H1 (cell line): ENCODE measurements at places on chromosomes 16 and 17.

- DNase-seq: no peak
Measured at GRCh38 chr16:4675864-4676786, 17.2 kb upstream of the NUDT16L1 start.

- DNase-seq: peak; percentile 15
Measured at GRCh38 chr17:48307814-48308411, 122.1 kb downstream of the SKAP1 start.

GRCh38 chr17:44001461-44001920, 2.9 kb upstream of the NAGS start:
- DNase-seq: no peak

GRCh38 chr16:85947230-85948137, 48.5 kb downstream of the IRF8 start:
- no peak for DNase-seq

- no peak for DNase-seq
Measured at GRCh38 chr17:63376949-63377348, 69.2 kb downstream of the CYB561 start.

GRCh38 chr16:89292443-89293078, 75.1 kb downstream of the ZNF778 start:
- no peak for DNase-seq

- no peak for DNase-seq
Measured at GRCh38 chr17:74904687-74905409, 11.4 kb upstream of the FADS6 start.

- peak; percentile 24 for DNase-seq
Measured at GRCh38 chr16:50816901-50817555, 75.1 kb downstream of the CYLD start.

DNA sequence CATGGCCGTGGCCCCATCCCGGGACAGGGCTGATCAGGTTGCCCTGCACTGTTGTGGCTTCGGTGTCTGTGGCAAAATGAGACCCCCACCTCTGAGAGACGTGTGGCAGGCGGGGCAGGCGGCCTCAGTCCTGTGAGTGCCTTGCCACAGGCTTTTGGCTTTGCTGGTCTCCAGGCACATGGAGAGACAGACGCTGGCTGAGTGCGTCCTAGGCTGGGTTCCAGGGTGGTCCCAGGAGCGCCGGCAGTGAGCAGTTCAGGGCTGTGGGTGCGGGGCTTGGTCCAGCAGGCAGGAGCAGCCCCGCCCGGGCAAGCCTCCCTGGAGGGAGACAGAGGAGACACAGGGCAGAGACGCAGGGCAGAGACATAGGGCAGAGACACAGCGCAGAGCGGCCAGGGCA, 29.2 kb downstream of the SOX8 start:
- DNase-seq: no peak

- DNase-seq: no peak
Measured at GRCh38 chr17:17179371-17179827, 26.7 kb downstream of the PLD6 start.

DNA sequence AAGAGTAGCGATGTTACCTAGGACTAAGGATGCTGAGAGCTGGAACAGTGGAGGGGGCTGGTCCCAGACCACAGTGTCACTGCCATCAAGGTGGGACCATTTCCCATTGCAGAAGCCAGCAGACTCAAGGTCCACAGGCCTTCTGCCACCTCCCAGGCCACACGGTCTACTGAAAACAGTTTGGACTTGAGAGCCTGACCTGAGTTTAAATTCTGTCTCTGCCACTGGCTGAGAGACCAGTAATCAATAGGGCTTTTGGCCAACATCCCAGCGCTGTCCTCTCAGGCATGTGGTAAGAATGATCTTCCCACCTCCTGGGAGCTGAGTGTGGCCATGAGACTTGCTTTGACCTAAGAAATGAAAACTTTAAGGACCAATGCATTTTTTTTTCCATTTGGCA, 331.4 kb upstream of the CDH5 start:
- DNase-seq: no peak

- no peak for DNase-seq
Measured at GRCh38 chr16:84924331-84925091, 86.8 kb downstream of the ZDHHC7 start.

DNA sequence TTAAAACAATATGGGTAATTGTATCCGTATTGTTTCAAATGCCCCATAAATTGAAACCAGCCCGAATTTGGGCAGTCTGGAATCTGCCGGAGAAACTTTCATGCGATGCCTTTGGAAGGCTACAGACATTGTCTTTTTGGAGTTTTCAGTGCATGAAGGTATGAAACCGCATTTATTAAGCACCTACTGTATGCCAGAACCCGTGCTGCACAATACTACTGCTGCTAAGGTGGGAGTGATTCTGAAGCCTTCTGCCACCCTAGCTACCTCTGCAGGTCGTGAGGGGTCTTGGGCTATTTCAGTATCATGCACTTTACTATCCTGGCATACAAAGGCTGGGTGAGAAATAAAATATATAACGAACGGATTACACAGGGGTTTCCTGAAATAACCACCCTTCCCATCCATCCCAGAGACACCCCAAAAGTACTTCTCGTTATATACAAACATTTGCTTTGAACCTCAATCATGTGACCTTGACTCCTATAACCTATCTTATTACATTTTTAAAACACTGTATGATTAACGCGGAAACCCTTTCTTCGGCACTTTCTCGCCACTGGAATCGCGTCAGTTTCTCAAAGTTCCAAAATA, 1.0 kb upstream of the MSI2 start:
- no peak for DNase-seq

DNA sequence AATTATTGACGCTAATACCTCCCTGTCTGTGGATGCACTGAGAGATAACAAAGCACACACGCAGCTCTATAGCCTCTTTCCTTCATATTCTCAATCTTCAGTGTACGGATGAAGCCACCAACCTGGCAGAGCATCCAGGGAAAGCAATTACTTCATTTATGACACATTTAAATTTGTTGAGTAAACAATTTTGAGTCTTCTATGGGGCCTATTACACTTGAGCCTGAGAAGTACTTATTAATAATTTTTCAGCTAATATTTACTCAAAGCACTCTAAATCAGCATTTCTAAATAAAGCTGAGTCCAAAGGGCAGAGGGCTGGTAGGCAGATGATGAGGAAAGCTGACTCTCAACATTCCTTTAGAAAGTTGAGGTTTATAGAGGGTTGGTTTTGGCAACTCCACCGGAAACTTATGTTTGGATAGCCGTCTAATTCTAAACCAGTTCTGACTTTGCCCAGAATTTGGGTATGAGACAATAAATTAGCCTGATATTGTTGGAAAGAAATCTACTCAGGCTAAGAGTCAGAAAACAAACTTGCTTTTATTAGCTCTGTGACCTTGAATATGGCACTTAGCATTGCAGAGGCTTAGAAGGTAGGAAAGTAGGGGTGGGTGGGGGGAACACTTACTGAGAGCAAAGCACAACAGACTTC, 643.5 kb downstream of the CDH11 start:
- no peak for DNase-seq

GRCh38 chr17:53894591-53894990, 71.9 kb downstream of the KIF2B start:
- no peak for DNase-seq

DNA sequence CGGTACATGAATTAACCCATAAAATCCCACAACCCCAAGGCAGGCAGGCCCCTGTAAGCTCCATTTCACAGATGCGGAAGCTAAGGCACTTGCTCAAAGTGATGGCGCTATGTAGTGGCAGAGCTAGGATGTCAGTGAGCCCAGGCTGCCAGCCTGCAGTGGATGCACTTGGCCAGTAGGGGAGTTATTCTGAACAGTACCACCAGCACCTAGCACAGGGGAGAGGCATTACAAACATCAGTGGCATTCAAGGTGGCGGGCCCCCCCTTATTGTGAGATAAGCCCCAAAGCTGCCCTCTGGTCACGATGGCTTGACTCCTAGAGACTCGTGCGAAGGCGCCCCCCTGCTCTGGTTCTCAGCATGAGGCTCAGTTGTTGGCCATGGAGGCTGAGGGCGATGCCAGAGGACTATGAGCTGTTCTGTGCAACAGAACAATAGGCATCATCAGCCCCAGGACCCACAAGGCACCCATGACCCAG, 33.8 kb downstream of the GTF3C1 start:
- DNase-seq: peak; percentile 79

DNA sequence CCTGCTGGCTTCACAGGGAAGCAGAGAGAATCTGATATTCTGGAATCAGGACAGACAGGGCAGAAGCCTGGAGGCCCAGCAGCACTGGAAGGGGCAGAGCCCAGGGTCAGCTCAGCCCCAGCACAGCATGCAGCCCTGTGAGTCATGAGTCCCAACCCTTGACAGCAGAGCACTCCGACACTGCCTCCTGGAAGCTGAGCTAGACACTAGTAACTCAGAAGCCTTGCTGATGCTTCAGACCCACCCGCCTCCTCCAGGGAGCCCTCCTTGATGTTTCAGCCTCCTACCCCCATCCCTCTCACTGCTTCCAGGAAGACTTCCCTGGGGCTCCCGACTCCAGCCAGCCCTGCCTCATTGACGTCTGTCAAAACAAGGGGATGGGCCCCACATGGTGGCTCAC, 6.9 kb downstream of the CAMKK1 start:
- DNase-seq: no peak

DNA sequence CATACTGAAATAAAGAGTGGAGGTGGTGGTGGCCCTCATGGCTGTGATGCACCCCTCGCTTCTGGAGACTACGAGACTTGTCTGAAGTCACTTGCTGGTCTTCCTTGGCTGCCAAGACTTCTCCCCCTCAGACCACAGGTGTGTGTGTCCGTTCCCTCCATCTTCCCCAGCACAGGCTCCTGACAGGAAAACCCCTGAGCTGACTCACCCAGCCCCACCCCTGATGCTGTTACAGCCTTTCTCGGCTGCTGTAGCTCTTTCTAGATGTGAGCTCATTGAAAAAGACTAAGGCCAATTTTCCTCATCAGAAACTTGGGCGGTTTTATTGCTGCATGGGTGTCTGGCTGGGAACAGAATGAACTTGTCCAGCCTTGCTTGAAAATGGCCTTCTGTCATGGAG, 296.9 kb downstream of the TMEM114 start:
- DNase-seq: no peak

GRCh38 chr17:49456183-49456965, 38.7 kb upstream of the NGFR start:
- no peak for DNase-seq

GRCh38 chr16:88526008-88526905, 43.9 kb upstream of the ZC3H18 start:
- DNase-seq: no peak

DNA sequence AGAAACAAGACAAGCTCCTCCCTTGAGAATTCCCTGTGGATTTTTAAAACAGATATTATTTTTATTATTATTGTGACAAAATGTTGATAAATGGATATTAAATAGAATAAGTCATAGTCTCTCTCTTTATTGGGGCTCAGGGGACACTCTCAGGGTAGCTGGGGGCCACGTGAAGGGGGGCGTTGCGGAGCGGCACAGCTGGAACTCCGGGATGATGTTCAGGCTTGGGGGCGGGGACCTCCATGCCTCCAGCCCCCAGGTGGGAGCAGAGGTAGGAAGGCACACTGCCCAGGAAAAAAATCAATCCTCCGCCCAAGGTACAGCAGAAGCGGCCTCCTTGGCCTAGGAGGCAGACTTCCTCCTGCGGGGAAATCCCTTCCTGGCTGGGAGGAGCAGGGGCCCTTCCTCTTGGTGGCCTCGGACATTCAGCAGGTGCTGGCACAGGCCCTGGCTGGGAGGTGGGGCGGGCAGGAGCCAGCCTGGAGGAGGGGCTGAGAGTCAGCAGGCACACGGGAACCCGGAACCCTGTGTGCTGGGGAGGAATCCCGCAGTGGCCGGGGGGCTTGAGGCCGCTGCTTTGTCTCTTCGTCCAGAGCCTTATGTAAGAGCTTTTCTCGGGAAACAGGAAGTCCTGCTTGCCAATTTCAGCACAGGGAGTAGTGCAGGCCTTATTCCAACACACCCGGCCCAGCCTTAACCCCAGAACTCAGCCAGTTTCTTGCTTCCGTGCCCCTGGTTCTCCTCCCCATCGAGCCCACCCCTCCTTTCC, 591 bp upstream of the TNFSF13 start:
- DNase-seq: peak; percentile 81

DNA sequence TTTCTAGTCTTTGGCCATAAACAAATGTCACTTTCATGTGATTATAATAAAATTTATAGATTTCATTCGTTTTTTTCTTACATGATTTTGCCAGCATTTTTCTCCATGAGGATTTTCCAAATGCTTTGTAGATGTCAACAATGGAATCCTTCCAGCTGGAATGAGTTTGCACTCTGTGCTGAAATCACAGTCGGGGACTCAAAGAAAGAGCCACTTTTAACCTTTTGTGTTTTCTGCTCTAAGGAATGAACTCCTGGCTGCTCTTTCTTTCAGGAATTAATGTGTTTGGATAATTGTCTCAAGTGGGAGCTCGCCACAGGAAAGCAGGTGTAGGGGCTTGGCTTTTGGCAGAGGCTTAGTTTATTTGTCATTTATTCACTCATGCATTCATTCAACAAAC, 372.3 kb upstream of the SALL1 start:
- no peak for DNase-seq

DNA sequence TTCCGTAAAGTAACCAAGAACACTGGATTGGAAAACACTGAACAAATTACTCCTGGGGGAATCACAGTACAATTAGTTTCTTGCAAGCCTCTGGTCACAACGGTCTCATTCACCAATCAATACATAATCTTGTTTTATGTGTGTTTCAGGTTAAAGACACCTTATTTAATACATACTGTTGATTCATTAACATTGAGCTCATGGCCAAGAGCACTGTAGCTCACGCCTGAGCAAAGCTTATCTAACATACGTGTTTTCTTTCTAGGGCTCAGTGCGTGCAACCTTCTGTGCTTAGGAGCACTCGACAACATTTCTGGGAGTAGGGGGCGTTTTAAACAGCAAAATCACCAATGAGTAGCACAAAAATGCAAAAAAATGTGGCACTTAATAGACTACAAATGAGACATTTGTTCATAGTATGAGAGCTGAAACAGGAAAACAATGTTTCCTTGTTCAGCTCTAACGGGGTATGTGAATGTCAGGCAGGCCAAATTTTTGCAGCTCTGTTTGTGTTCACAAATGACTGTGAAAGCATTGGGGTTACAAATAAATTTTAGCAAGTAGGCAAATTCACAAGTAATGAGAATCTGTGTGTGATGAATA, 206.2 kb downstream of the CNTNAP4 start:
- no peak for DNase-seq

DNA sequence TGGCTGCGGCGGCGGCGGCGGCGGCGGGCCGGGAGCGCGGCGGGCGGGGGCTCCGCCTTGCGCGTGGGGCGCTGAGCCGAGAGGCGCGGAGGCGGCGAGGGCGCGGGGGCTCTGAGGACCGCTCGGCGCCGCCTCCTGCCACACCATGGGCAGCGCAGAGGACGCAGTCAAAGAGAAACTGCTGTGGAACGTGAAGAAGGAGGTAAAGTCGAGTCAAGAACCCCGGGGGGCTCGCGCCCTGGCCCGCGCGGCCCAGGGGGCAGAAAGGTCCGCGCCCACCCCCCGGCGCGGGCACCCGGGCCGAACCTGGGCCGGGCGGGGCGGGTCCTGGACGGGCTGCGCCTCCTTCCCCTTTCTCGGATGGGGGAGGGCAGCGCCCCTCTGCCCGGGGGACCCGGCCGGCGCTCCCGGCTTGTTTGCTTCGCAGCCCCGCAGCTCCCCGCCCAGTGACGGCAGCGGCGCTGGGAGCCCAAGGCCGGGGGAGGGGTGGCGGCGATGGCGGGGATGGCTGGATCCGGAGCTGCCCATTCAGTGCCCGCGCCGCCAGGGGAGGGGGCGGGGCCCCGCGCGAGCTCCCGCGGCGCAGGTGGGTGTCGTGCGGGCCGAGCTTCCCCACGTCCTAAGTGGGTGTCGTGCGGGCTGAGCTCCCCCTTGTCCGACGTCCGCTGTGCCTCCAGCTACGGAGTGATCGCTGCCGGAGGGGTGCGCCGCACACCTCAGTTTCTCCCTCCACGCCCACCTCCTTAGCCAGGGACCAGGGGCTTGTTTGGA, 428 bp downstream of the SGSM2 start:
- no peak for DNase-seq

- no peak for DNase-seq
Measured at GRCh38 chr17:64256913-64257807, 5.9 kb downstream of the TEX2 start.
